ENCODE measurements at places on chromosomes 4 and X. TPM values are rescaled to one million over a fixed set of nuclear protein-coding genes. Genes with fewer than 3 reads are reported as not detected.

Gene TMEM144
- not detected for polyA plus RNA-seq

Gene ARMCX4
- polyA plus RNA-seq, result 1.00 TPM

Gene GAGE13
- not detected for polyA plus RNA-seq

Gene RTL9
- polyA plus RNA-seq, result not detected

Gene HERC5
- polyA plus RNA-seq, result 6.4 TPM

Gene DRD5
- not detected for polyA plus RNA-seq

Gene F8A2
- polyA plus RNA-seq, result not detected

GRCh38 chr4:3073158-3074077, 920 bp downstream of the HTT-AS start:
- H3K4me3 ChIP-seq, result peak overlapping the region; percentile 66
- no peak overlapping the region for H3K27ac ChIP-seq
- no peaks in the 10 kb centered on the region for H3K27me3 ChIP-seq
- H3K4me1 ChIP-seq, result peaks cover 24% of the 10 kb centered on the region
- no peak for DNase-seq

DNA sequence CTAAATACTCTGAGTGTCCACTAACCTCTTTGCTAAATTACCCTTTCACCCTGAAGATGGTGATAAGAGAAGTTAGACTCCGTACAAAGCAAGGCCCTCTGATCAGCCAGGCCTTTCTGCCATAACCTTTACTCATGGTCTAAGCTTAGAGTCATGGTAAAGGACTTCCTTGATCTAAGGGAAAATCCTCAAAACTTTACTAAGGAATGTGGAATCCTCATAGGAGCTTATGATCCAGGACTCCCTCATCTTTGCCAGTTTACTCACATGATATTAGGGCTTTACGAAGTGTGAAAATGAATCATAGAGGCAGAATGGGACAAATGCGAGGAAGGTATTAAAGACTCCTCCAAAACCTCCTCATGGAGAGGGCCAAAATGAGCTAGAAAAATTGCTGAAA, 7.9 kb upstream of the FAM13A start:
- H3K36me3 ChIP-seq, result no peaks in the 10 kb centered on the region
- H3K27me3 ChIP-seq, result peaks cover 4% of the 10 kb centered on the region
- H3K27ac ChIP-seq, result no peak overlapping the region

DNA sequence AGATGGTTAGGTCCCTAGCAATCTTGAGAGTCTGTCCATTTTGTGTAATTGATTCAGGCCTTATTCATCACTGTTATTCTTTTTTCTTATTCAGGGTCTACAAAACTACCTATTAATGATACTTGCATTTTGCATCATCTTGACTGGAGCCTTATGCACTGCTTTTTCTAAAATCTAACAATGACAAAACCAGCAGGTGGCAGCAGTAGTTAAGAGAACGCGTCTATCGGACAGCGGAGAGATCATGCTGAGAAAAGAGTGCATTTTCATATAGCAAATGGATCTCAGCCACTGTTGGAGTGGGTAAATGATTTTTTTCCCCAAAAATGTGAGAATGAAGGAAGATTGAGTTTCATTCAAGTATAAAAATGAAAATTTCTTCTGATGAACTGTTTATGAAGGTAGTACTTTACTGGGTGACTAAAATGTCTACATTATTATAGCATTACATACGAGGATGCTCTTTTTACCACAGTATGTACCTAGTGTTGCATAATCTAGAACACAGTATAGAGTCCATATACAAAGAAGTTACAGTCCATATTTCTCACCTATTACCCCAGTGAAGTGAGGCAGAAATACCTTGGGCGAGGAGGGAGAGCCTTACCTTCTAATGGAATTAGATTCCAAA, 43.2 kb downstream of the TMEM144 start:
- no peaks in the 10 kb centered on the region for H3K4me1 ChIP-seq
- H3K36me3 ChIP-seq, result no peaks in the 10 kb centered on the region
- H3K27ac ChIP-seq, result no peak overlapping the region
- peak; percentile 20 for DNase-seq
- peaks cover 13% of the 10 kb centered on the region for H3K27me3 ChIP-seq
- no peak overlapping the region for H3K4me3 ChIP-seq

GRCh38 chr4:154039435-154040343, 250.8 kb upstream of the SFRP2 start:
- no peaks in the 10 kb centered on the region for H3K4me1 ChIP-seq
- H3K27ac ChIP-seq, result no peak overlapping the region
- no peak for DNase-seq
- peaks cover 9% of the 10 kb centered on the region for H3K27me3 ChIP-seq

DNA sequence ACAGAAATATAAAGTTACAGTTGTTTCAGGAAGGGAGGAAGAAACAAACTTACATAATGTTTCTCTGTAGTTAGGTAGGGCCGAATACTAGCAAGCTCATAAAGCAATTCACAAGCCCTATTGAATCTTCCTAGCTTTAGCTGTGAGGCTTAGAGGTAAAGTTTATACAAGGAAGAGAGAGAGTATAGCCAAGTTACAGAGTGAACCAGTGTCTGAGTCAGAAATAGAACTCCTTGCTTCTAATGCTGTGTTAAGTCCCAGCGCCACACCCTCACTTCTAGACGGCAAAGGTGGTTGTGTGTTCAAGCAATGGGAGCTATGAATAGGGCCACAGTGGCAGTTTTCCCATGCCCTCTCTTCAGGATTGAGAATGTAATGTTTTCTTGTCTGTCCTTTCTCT, 6.1 kb downstream of the LPAR4 start:
- no peaks in the 10 kb centered on the region for H3K36me3 ChIP-seq
- no peaks in the 10 kb centered on the region for H3K27me3 ChIP-seq
- H3K4me1 ChIP-seq, result peaks cover 41% of the 10 kb centered on the region
- H3K4me3 ChIP-seq, result peak overlapping the region; percentile 76
- peak overlapping the region; percentile 88 for H3K27ac ChIP-seq
- no peak for DNase-seq

- H3K27me3 ChIP-seq, result no peaks in the 10 kb centered on the region
- H3K27ac ChIP-seq, result no peak overlapping the region
- H3K4me1 ChIP-seq, result no peaks in the 10 kb centered on the region
- no peak for DNase-seq
- H3K36me3 ChIP-seq, result no peaks in the 10 kb centered on the region
- no peak overlapping the region for H3K4me3 ChIP-seq
Measured at GRCh38 chrX:124373348-124373747, 27.0 kb downstream of the SH2D1A start.

DNA sequence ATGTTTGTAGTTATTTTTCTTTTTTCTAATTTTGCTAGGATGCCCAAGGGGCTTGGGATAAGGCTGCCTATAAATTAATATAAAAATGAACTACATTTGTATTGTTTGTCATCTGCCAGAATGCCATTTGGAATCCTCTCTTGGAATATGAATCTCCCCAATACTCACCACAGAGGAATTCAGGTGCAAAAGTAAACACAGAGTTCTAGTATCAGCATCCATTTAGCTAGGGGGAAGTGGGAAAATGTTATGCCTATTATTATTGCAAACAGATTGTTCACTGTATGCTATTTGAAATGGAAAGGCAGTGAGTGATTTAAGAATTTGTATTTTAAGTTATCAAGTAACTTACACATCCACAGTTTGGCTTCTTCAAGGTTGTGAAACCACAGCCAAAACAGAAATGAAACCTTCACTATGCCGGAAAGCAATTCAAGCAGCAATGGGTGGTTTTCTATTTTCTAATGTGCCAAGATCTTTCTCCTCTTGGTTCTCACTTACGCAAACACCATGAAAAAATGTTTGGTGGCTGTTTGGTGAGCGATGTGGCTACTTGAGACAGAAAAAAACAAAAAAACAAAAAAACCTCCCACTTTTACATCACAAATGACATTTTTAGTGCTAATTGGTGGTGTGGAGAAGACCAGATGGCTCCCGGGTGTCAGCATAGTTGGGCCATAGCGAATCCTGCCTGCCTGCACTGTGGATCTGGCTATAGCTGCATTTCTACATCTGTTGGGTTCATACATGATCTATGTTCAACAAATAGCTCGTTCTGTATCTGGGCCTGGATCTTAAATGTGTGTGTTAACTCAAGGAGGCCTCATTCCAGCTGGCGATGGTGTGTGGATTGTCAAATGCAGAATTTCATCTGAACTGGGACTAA, 200.8 kb upstream of the GIMD1 start:
- no peak overlapping the region for H3K4me3 ChIP-seq
- no peaks in the 10 kb centered on the region for H3K4me1 ChIP-seq
- no peaks in the 10 kb centered on the region for H3K36me3 ChIP-seq
- DNase-seq, result no peak

- peaks cover 5% of the 10 kb centered on the region for H3K4me1 ChIP-seq
- peaks cover 35% of the 10 kb centered on the region for H3K27me3 ChIP-seq
- no peak for DNase-seq
- no peaks in the 10 kb centered on the region for H3K36me3 ChIP-seq
- no peak overlapping the region for H3K4me3 ChIP-seq
- no peak overlapping the region for H3K27ac ChIP-seq
Measured at GRCh38 chrX:39848900-39849299, 248.9 kb downstream of the BCOR start.

GRCh38 chr4:85788604-85789003, 313.7 kb downstream of the ARHGAP24 start:
- H3K4me3 ChIP-seq, result no peak overlapping the region
- H3K4me1 ChIP-seq, result peaks cover 84% of the 10 kb centered on the region
- H3K27ac ChIP-seq, result no peak overlapping the region

DNA sequence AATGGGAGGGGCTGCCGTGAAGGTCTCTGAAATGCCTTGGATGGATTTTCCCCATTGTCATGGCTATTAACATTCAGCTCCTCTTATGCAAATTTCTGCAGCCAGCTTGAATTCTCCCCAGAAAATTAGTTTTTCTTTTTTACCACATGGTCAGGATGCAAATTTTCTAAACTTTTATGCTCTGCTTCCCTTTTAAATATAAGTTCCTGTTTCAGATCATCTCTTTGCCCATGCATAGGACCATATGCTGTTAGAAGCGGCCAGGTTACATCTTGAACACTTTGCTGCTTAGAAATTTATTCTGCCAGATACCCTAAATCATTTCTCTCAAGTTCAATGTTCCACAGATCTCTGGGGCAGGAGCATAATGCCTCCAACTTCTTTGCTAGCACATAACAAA, 13.8 kb upstream of the CLDN34 start:
- no peaks in the 10 kb centered on the region for H3K36me3 ChIP-seq
- peak; percentile 9 for DNase-seq
- no peaks in the 10 kb centered on the region for H3K27me3 ChIP-seq

DNA sequence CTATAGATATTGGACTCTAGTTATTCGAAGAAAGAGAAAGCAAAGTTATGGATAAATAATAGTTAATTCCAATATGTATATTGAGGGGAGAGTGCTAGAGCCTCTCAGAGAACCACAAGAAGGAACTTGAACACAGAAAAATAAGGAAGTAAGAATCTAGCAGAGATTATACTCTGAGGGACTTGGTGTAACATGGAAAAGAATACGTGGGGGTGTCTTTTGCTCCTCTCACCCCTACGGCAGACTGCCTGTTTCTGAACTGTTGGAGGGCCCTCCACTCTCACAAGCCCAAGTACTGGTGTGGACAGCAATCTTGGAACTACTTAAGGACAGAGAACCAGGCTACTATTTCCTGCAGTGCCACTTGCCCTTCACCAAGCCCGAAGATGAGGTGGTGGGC, 1174.4 kb upstream of the PCDH10 start:
- no peaks in the 10 kb centered on the region for H3K36me3 ChIP-seq
- peak overlapping the region; percentile 79 for H3K4me3 ChIP-seq
- no peaks in the 10 kb centered on the region for H3K27me3 ChIP-seq

DNA sequence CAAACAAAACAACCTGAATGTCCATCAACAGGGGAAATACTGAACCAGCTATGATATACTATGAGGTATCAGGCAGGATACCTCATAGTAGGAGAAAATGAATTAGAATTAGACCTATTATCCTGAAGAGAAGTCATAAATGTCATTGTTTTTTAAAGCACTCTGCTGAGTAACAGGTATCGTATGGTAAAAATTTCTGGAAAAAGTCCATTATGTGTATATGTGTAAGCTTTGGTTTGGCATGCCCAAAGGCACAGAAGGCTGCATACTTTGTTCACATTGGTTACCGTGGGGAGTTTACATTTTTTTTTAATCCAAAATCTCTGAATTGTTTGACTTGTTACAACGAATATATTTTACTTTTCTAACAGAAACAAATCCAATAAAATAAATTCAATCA, 70.5 kb downstream of the RPS3A start:
- no peaks in the 10 kb centered on the region for H3K4me1 ChIP-seq
- no peak overlapping the region for H3K4me3 ChIP-seq
- DNase-seq, result no peak
- H3K27me3 ChIP-seq, result peaks cover 28% of the 10 kb centered on the region
- no peaks in the 10 kb centered on the region for H3K36me3 ChIP-seq

DNA sequence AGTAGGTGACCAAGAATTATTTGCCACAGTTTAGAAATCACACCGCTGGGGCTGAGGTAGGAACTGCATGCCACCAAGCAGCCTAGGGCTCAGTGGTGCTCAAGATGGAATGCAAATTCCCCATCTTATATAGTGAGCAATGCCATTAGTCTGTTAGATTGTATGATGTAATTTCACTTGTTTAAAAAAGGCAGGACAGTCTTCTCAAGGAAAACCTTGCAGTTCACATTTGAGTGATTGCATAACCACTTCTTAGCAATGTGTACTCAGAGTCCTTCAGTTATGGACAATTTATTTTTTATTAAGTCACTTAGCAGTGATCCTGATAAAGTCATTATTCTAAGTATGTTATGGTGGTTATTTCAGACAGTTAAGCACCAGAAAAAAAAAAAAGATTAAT, 142.9 kb upstream of the SFRP2 start:
- DNase-seq, result no peak
- no peaks in the 10 kb centered on the region for H3K4me1 ChIP-seq
- no peak overlapping the region for H3K27ac ChIP-seq
- no peak overlapping the region for H3K4me3 ChIP-seq
- no peaks in the 10 kb centered on the region for H3K36me3 ChIP-seq

GRCh38 chrX:107691024-107691448, 62.7 kb downstream of the PRPS1 start:
- H3K27me3 ChIP-seq, result no peaks in the 10 kb centered on the region
- no peaks in the 10 kb centered on the region for H3K36me3 ChIP-seq
- H3K4me1 ChIP-seq, result peaks cover 7% of the 10 kb centered on the region
- H3K27ac ChIP-seq, result no peak overlapping the region
- H3K4me3 ChIP-seq, result no peak overlapping the region
- no peak for DNase-seq

GRCh38 chrX:123454712-123455431, 270.8 kb downstream of the GRIA3 start:
- no peaks in the 10 kb centered on the region for H3K27me3 ChIP-seq
- no peaks in the 10 kb centered on the region for H3K36me3 ChIP-seq
- no peak overlapping the region for H3K4me3 ChIP-seq
- DNase-seq, result no peak

- H3K36me3 ChIP-seq, result no peaks in the 10 kb centered on the region
- peak within 1 kb of the TSS; percentile 99 for H3K4me3 ChIP-seq
- H3K27me3 ChIP-seq, result no peaks in the 10 kb centered on the region
- H3K27ac ChIP-seq, result peak within 1 kb of the TSS; percentile 94
- peaks cover 75% of the 10 kb centered on the region for H3K4me1 ChIP-seq
Measured at GRCh38 chr4:11428231-11428898, at the start of gene HS3ST1. Gene HS3ST1, minus strand, starts transcription at chr4:11428894. Its CDS starts 28,889 bp downstream, at chr4:11400005.
